ENCODE measurements at places on chromosomes 1 and 21.

DNA sequence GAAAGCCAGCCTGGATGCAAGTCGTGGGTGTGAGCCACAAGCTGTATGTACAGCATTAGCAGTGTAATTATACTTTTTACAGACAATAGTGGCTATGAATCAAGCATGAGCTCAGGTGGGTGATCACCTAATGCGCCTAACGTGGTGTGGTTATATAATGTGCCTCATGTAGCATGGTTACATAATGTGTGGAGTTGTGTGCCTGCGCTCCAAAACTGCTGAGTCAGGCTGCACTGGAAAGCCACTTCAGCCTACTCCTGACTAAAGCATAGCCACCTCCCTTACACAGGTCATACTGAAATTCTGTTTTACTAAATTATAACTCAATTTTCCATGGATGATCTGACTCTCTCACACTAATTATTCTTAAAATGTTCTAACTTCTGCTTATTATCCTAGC, 69.8 kb downstream of the KCNT2 start:
- DNase-seq = no peak

DNA sequence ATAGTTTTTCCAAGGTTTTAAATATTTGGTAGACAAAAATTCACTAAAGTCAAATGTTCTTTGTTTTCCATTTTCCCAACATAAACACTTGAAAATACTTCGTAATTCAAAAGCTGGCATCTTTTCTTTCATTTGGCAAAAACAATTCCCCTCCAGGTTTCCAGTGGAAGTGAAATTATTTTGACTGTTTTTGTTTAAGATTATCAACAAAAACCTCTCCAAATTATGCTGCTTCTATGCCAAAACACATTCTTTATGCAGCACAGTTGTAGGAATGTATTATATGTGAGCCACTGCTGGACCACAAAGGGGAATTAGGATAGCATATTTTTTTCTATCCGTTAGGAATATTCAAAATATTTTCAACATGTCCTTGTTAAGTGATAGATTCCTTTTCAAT, 44.1 kb downstream of the SLC5A9 start:
- DNase-seq = no peak

GRCh38 chr21:38470755-38471154, 27.5 kb downstream of the ERG start:
- DNase-seq = no peak

GRCh38 chr21:27677546-27677945, 710.7 kb upstream of the ADAMTS5 start:
- no peak for DNase-seq

DNA sequence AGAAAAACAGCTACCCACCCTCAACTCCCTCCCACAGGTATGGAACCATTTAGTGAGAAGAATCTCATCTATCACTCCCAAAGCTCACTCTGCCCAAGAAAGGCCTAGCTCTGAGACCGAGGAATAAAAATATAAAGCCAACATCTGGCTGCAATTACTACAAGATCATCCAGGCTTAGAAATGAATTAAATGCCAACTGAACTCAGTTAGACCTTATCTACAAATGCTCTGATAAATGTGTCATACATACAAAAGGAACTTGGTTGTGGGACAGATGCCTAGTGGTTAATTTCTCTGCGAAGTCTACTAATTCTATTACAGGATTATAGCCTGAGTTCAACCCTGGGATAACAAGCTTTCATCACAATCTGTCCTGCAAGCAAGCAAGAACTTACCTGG, 6.7 kb downstream of the ADIPOR1 start:
- no peak for DNase-seq

GRCh38 chr21:40844935-40845334, 2.0 kb downstream of the DSCAM start:
- DNase-seq = no peak
